ENCODE measurements at places on chromosomes 3 and 15.

DNA sequence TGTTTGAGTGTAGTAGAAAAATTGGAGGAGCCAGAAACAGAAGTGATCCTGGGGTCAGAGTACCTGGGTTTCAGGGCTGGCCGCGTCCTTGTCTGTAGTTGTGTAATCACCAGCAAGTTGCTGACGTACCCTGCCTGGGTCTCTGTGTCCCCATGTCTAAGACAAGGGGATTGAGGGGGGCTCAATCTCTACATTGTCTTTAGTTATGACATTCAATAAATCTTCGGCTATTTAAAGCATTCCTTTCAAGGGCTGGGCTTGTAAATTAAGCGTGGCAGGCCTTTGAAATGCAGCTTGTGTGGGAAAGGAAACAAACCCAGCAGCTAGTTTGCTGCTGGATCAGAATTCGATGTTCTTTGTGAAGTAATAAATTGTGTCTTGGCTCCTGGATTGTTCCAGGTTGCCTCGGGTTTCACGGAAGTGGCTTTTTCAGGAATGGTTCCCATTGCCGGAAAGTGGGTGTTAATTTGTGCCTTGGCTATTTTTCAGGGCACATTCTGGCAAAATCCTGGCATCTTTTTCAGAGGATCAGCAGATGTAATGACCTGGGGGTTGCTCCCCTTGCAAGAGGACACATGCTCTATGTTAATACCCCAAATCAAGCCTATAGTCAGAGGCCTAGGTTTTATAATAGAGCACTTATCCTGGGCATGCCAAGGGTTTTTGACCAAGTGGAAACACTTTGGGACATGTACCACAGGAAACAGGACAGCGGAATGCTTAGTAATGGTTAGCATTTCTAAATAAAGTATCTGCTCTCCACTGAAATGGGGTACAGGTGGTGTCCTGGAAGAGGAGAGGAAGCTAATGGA, 294.8 kb upstream of the NR2E3 start:
- DNase-seq, result no peak

DNA sequence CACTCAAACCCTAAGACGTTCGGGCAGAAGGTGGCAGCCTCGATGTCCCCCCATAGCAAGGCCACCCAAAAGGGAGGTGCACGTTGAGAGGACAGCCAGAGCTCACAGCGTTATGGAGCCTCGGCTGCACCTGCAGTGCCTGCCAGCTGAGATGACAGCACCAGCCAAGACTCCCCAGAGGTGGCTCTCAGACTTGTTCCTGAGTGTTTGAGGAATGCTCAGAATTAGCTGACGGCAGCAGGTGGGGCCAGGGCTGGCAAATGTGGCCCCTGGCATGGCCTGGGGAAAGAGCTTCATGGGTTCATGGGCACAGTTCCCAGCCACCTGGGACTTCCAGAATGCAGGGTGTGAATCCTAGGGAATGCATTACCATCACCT, 177.8 kb downstream of the KLF13 start:
- no peak for DNase-seq

- no peak for DNase-seq
Observed at GRCh38 chr3:120741837-120742197, 499 bp downstream of the RABL3 start.

GRCh38 chr3:188807006-188807405, 364.8 kb upstream of the TPRG1 start:
- DNase-seq, result no peak

GRCh38 chr3:146133441-146133840, 27.5 kb downstream of the PLOD2 start:
- DNase-seq, result no peak

- DNase-seq, result no peak
Observed at GRCh38 chr3:114108137-114108536, 51.6 kb downstream of the QTRT2 start.
